Activated CD8-positive, alpha-beta T cell treated with anti-CD3 and anti-CD28 coated beads, Interleukin-2, amount 10 ng/mL, durations not matched to agents 7 days and 5 days (primary cell): ENCODE measurements at places on chromosomes 16 and 17. TPM values are rescaled to one million over a fixed set of nuclear protein-coding genes. Genes with fewer than 3 reads are reported as not detected.

GRCh38 chr16:19218581-19218980 lies 50.5 kb downstream of the SYT17 start:
- DNase-seq = no peak

GLP2R gene
- not detected for total RNA-seq

- DNase-seq = no peak
Measured at GRCh38 chr16:13931845-13932244, 11.9 kb downstream of the ERCC4 start.

DNA sequence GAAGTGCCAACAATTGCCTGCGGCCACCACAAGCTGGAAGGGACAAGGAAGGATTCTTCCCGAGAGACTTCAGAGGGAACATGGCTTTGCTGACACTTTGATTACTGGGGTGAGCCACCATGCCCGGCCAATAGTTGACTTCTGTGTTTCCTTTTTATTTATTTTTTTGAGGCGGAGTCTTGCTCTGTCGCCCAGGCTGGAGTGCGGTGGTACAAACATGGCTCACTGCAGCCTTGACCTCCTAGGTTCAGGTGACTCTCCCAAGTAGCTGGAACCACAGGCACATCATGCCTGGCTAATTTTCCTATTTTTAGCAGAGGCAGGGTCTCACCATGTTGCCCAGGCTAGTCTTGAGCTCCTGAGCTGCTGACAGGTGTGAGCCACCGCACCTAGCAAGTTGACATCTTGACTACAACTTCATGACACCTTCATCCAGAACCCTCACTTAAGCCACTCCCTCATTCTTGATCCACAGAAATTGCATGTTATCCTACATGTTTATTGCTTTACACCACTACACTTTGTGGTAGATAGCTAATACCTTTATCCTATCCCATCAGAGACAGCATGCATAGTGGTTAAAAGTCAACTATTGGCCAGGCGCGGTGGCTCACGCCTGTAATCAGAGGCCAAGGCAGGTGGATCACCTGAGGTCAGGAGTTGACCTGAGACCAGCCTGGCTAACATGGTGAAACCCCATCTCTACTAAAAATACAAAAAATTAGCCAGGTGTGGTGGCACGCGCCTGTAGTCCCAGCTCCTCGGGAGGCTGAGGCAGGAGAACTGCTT lies 16.1 kb upstream of the GPRC5C start:
- no peak for DNase-seq

GRCh38 chr16:3458278-3458851 lies 14.9 kb downstream of the NAA60 start:
- DNase-seq = peak; percentile 30

- no peak for DNase-seq
Measured at GRCh38 chr17:38658741-38659345, 15.9 kb downstream of the EPOP start.

- DNase-seq = no peak
Measured at GRCh38 chr17:288802-289356, 63.7 kb downstream of the RPH3AL start.

DNA sequence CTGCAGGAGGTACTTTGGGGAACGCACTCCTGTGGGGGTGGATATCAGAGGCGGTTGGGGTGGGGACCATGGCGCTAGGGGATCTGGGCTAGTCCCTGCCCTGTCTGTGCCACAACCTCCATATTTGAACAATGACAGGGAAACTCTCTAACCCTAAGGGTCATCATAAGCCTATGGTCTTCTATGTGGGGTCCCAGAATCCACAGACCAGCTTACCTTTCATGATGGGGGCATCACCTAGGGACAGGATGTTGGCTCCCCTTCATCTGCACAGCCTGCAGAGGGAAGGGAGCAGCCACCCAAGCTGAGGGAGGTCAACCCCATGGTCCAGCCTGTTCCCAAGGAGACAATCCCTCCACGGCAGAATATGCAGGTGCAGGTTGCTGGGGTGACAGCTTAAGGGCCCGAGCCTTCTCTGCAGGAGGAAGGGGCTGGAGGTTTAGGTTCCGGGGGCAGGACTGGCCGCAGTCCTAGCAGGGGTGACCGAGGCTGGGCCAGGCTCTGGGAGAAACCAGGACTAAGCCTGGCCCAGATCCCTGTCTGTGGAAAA lies 1.7 kb downstream of the ORAI3 start:
- no peak for DNase-seq

ZNF594 gene
- total RNA-seq = 11.8 TPM

DNA sequence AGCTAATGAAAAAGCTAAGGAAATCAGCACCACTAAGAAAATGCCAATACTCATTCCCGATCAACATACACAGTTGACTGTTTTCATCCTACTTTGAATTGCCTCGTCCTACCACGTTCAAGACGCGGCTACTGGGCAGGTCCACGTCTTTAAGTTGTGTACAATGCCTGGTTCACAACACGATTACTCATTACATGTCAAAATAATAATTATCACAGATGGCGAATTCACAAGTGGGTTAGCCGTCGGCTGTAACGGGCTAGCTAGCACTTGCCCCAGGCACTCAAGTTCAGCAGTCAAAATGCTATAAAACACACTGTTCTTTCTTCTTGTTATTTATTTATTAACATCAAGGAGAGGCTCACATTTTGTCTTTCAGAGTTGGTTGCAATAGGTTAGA lies 124.2 kb downstream of the ZFHX3 start:
- no peak for DNase-seq

CSH1 gene
- not detected for total RNA-seq

WFIKKN1 gene
- 0.47 TPM for total RNA-seq

DNA sequence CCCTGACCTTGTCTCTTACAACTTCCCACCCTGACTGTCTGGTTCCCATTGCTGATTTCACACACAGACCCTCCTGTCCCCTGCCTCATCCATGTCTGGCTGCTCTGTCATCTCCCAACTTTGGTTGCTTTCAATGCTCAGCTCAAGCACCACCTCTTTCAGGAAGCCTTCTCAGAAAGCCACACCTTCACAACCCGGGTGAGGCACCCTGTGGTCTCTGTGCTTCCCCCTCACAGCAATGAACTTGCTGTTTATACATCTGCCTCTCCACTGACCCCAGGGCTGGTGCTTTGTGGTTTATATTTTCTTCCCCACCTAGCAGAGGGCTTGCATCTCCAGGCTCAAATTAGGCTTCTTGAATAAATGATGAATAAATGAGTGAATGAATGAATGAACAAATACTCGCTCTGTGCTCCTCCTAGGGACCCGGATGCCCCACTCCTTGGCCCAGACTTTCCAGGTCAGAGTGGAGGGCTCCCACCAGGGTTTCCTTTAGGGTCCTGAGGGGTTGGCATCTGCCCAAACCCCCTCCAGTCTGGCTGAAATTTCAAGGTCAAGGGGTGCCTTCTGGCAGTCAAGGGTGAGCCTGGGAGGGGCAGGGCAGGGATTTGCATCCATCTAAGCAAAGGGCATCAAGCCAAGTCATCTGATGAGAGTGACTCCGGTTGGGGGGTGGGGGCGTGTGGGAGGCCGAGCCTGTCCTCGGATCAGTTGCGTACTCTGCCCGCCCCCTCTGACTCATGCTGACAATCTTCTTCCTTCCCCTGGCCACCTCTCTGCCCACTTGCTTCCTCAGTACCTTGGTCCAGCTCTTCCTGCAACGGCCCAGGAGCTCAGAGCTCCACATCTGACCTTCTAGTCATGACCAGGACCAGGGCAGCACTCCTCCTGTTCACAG lies at the start of gene ITGAX:
ITGAX (plus strand) TSS at position 783 of the 898 bp plus-strand sequence; CDS start at position 862, 79 bp downstream.
- DNase-seq = peak; percentile 85

GRCh38 chr16:14365200-14365851 lies 264.7 kb downstream of the PARN start:
- DNase-seq = no peak

ABCC3 gene
- not detected for total RNA-seq

GRCh38 chr16:84088695-84089395 lies 27.9 kb downstream of the MBTPS1 start:
- peak; percentile 74 for DNase-seq

DNA sequence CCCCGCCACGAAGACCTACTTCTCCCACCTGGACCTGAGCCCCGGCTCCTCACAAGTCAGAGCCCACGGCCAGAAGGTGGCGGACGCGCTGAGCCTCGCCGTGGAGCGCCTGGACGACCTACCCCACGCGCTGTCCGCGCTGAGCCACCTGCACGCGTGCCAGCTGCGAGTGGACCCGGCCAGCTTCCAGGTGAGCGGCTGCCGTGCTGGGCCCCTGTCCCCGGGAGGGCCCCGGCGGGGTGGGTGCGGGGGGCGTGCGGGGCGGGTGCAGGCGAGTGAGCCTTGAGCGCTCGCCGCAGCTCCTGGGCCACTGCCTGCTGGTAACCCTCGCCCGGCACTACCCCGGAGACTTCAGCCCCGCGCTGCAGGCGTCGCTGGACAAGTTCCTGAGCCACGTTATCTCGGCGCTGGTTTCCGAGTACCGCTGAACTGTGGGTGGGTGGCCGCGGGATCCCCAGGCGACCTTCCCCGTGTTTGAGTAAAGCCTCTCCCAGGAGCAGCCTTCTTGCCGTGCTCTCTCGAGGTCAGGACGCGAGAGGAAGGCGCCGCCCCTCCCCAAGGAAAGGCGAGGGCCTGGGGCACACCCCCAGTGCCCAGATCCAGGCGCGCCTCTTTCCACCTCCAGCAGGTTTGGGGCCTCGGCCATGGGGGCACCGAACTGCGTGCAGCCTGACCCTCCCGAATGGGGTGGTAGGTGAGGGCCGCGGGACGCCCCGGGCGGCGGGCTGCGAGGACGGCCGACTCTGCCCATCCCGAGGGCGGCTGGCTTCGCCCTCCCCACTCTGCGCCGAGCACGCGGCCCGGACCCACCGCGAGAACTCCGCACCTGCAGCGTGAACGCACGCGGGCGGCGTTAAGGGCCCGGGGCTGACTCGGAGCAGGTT lies 664 bp downstream of the HBQ1 start:
- peak; percentile 88 for DNase-seq

DNA sequence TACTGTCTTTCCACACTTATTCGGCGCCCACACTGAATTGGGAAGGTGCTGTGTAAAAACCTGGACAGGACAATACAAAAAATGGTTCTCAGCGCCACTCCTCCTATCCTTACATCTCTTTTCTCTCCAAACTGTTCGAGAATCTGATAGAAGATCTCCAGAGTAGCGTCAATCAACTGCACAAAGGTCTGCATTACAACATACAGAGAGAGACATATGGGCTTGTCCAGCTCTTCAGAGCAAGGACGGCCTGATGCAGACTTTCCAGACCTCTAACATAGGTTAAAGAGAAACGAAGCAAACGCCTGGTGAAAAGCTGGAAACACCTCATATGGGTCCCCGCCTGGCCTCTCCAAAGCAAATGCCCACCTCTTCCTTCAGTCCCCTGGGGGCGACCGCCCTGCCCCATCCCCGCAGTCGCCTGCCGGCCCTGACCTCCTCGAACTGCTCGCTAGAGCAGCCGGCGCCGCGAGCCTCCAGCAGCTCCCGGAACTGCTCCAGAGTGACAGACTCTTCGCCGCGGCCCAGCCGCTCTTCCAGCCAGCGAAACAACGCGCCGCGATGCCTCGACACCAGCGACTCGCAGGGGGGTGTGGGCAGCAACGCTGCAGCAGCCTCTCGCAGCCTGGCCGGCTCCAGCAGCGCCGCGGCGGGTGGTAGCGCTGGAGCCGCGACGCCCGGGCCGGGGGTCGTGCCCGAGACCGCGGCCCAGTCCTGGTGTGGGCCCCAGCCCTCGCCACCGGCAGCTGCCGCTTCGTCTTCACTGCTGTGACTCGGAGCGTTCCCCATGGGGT lies 526 bp downstream of the ZZEF1 start:
- peak; percentile 54 for DNase-seq

FA2H gene
- total RNA-seq = not detected

PRR35 gene
- not detected for total RNA-seq

TBC1D28 gene
- total RNA-seq = not detected

DNA sequence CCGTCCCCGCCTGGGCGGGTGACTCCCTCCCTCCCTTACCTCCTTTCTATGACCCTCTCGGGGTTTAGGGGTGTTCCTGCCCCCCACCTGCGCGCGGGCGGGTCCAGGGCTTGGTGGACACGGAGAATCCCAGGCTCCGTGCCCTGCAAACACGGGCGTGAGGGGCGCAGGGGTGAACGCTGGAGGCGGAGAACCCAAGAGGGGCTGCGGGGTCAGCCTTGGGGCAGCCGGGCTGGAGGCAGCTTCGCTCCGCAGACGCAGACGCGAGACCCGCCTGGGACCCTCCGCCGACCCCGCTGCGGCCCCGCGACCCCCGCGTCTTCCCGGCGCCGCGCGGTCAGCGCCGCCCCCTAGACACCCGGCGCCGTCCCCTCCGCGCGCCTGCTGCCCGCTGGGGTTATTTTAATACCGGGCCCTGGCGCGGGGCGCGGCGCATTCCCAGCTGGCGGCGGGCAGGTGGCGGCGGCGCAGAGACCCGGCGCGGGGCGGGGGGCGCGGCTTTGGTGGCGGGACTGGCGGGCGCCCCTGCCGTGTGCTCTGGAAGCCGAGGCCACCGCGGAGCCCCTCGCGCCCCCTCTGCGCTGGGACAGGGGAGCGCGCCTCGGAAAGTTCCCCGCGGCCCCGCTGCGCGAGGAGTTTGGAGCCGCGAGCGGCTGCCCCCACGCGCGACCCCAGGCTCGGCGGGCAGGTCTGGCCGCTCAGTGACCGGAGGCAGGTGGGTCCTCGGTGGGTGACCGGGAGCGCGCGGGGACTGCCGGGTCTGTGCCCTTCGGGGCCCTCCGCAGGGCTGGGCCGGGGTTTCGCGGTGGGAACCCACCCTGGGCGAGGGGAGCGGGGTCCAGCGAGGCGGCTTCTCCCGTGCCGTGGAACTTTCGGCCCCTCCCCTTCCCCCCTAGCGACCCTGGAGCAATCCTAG lies at the start of gene UTS2R:
UTS2R (plus strand) TSS at position 433 of the 916 bp plus-strand sequence. CDS start 2,560 bp downstream, outside the sequence.
- DNase-seq = no peak

- no peak for DNase-seq
Measured at GRCh38 chr17:50672831-50673551, 34.7 kb downstream of the ANKRD40 start.

OR4D1 gene
- total RNA-seq = 0.50 TPM

DNA sequence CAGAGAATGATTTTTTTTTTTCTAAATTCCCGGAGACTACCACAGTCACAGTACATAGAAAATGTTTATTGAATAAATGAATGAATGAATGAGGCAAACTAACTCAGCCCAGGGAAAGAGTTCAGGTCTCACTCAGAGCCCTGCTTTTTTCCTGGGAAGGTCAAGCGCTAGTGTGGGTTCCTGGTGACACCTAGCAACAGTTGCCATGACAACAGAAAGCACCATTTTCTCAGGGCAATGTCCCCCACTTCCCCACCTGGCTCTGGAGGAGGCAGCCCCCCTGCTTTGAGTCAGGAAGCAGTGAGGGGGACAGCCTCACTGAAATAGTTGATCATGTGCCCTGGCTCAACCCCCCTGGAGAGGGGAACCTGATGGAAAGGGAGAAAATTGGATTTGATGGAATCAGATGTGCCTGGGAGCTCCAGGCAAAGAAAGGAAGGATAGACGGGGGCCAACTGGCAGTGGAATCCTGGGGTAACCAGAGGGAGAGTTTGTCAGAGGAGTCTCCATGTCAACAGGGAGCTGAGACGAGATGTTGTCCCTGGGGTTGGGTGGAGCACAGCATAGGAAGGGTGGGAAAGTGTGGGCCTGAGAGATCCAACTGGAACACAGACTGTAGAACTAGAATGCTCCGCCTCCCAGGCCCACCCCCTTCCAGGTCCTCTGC lies 242.2 kb upstream of the CCL2 start:
- DNase-seq = no peak

MYOCD gene
- not detected for total RNA-seq

- DNase-seq = no peak
Measured at GRCh38 chr16:35011-35677, 18.3 kb downstream of the POLR3K start.

- peak; percentile 30 for DNase-seq
Measured at GRCh38 chr16:12677502-12677901, 126.2 kb downstream of the CPPED1 start.

UTS2R gene
- total RNA-seq = not detected

ENKD1 gene
- 7.0 TPM for total RNA-seq

KDM6B gene
- total RNA-seq = 12.6 TPM

LHX1 gene
- not detected for total RNA-seq

- DNase-seq = no peak
Measured at GRCh38 chr17:82339634-82340580, 6.3 kb upstream of the SECTM1 start.
